Neural progenitor cell (in vitro differentiated cells): ENCODE measurements at places on chromosomes 2 and 18.

- no peak for DNase-seq
Measured at GRCh38 chr18:23737578-23737977, 48.3 kb downstream of the LAMA3 start.

- DNase-seq = peak; percentile 35
Measured at GRCh38 chr18:35588995-35589394, 7.5 kb downstream of the GALNT1 start.

DNA sequence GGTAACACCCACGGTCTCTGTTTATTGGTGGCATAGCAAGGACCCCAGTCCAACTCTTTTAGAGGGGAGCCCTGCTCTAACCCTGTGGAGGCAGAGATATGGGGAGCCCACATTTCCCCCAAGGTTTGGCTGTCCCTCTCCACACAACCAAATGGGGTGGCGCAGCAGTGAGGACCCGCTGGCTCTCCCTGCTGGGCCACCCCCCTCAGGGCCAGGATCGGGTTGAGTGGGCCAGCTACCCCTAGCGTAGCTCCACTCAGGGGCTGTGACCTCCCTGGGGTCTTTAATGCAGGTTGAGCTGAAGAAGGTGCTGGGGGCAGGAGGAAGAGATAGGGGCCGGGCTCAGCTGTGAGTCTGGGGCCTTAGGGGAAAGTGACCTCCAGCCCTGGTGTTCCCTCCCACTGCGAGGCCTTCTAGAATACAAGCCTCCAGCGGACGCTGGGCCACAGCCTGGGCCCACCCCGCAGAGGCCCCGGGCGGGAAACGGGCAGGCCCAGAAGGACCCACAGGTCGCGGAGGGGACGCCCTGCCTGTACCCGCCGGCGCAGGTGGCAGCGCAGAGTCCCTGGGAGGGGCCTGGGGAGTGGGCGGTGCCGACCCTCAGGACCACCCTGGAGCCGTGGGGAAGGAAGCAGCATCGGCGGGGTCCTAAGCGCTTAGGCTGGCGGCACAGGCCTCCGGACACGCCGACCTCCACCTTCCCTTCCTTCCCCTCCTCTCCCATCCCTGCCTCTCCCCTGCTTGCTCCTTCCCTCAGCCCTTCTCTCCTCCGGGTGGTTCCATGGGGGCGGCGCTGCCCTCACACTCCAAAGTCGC lies 9.6 kb downstream of the CROCC2 start:
- DNase-seq = peak; percentile 70

GRCh38 chr18:56988022-56988421 lies 158.9 kb upstream of the BOD1L2 start:
- DNase-seq = no peak

- DNase-seq = no peak
Measured at GRCh38 chr2:217652761-217653639, 349.8 kb downstream of the TNS1 start.

- no peak for DNase-seq
Measured at GRCh38 chr2:188993247-188993646, 19.1 kb downstream of the COL3A1 start.

GRCh38 chr18:62128157-62128556 lies 58.7 kb downstream of the PIGN start:
- DNase-seq = no peak

DNA sequence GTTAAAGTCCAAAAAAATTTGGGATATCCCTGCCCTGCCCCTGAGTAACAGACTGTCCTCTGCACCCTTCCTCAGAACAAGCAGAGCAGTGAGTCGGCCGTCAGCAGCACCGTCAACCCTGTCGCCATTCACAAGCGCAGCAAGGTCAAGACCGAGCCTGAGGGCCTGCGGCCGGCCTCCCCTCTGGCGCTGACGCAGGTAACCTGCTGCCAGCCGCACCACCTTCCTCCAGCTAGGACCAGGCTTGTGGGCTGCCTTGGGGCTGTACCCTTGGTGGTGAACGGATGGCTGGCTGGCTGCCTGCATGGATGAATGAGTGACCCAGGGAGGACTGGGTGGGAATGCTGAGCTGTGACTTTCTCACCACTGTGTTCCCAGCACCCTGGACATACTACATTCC lies 236.2 kb downstream of the GLI2 start:
- no peak for DNase-seq

DNA sequence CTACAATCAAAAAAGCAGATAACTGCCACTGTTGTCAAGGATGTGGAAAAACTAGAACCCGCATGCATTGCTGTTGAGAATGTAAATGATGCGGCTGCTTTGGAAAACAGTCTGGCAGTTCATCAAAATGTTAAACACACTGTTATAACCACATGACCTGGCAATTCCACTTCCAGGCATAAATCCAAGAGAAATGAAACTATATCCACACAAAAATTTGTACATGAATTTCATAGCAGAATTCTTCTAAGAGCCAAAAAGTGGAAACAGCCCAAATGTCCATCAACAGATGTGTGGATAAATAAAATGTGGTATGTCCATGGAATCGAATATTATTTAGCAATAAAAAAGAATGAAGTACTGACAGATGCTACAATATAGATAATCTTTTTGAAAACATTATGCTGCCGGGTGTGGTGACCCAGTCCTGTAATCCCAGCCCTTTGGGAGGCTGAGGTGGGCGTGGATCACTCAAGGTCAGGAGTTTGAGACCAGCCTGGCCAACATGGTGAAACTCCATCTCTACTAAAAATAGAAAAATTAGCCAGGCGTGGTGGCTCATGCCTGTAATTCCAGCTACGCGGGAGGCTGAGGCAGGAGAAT lies 32.0 kb downstream of the ERCC3 start:
- DNase-seq = no peak

GRCh38 chr2:69567157-69567908 lies 76.2 kb downstream of the AAK1 start:
- no peak for DNase-seq

- DNase-seq = no peak
Measured at GRCh38 chr2:200860092-200860795, 4.2 kb downstream of the CLK1 start.

DNA sequence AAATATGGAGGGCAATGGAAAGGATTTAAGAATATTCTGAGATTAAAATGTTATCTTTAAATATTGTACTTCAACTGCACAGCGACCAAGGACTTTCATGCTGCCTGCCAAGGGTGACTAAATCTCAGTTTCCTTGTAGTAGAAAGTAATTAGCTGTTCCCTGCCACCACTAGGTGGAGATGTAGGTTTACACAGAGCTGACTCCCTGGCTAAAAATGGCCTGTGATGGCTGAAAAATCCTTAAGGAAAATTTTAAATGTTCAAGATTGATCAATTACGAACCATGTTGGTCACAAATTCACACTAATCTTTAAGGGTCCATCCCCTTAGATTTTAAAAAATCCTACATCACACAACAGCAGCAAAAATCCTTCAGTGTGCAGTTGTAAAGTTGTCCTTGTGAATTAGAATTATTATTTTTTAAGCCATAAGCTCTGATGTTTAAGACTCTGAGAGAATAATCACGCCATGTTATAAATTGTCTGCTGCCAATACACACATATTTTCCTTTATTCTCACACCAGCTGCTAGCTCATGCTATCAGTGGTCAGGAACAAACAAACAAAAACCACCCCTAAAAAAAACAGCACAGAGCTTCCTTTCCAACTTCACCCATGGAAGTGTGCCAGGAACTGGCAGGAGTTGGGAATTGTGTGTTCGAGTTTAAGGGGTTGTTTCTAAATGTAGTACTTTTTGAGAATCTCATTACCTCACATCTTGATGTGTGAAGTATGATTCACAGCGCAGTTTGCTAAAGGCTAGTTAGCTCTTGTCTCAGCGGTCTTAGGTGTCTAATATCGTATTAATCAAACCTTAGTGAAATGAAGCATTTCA lies 399.8 kb downstream of the TMEM182 start:
- DNase-seq = peak; percentile 79

- no peak for DNase-seq
Measured at GRCh38 chr18:32730620-32731091, 42.2 kb downstream of the KLHL14 start.

DNA sequence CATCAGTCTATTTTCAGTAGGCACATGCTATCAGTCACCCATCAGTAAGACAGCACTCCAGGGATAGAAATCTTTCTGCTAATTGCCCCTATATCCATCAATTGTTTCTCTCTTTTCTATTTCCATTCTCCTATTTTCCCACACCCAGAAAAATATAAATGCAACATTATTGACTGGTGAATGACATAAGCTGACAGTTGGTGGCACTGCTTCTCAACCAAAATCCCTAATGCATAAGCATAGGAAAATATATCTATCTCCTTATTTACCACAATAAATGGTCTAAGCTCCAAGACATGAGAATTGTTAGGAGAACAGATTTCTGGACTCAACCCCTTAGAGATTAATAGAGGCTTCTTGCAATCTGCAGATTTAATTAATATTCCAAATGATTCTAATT lies 64.0 kb upstream of the REG3A start:
- DNase-seq = no peak

DNA sequence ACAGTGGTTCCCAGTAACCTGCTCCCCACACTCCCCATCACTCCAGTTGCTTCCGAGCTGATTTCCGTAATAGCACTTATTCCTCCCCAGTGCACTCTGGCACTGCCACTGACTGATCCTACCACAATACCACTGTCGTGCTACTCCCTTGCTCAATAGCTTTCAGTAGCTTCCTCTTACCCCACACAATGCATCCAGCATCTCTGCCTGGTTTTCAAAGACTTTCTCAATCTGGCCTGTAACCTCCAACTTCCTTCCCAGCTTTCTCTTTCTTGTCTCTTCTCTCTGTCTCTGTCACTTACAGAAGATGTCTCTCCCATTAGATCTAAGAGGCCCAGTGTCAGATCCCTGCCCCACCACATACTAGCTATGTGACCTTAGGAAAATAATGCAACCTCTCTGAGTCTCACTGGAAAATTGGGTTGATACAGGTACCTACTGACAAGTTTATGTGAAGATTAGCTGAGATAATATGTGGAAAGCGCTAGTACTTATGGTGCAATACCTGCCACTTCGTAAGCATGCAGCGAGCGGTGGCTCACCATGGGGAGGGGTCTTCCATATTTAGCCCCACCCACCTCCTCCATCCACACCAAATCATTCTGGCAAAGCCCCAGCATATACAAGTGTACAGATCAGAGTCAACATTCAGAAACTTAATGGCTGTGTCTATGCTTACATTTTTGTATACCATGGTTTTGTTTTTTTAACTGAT lies 36.7 kb downstream of the SFXN5 start:
- DNase-seq = no peak

GRCh38 chr2:221851531-221852045 lies 279.5 kb upstream of the EPHA4 start:
- no peak for DNase-seq

GRCh38 chr2:230326453-230327417 lies at the start of gene SP140L:
Gene SP140L, plus strand, starts transcription at chr2:230327193. Its CDS starts 77 bp downstream, at chr2:230327270.
- no peak for DNase-seq

DNA sequence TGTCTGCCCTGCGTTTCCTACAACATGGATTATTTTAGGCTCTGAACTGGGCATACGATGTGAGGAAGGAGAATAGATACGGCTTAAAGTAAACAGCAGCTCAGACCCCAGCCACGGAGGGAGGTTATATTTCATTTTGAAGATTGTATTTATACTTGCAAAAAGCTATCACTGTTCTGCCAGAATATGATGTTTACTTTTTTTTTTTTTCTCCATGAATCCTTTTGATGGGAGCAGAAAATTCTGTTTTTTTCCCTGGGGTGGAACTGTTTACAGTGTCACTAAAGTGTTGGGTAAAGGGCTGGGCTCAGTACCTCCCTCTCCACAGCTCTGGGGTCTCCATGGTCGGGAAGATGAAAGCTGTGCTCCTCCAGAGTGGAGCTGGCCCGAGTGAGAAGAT lies 13.1 kb downstream of the PCARE start:
- DNase-seq = no peak

GRCh38 chr2:171402906-171403580 lies 30.7 kb downstream of the METTL8 start:
- no peak for DNase-seq

DNA sequence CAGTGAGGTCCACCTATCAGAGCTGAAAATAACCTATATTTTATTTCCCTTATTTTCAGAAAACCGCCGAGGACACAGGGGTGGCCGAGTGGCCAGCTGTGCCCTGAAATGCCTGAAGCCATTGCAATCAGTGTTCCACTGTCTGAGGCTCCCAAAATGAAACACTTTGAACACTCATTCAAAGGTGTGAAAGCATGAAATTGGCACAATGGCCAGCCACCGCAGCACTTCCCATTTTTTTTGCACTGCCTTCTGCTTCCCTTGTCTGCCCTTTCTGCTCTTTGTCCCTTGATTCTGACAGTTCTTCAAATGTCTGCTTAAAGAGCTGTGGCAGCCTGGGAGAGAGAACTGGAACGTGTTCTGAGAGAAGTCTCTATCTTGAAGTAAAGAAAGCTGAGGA lies 1127.5 kb upstream of the CELF4 start:
- DNase-seq = no peak

- DNase-seq = no peak
Measured at GRCh38 chr18:45653090-45653489, 37.8 kb downstream of the SLC14A2 start.

- no peak for DNase-seq
Measured at GRCh38 chr2:33723329-33723728, 124.2 kb upstream of the FAM98A start.

- no peak for DNase-seq
Measured at GRCh38 chr2:32835148-32835547, 111.6 kb upstream of the LTBP1 start.

DNA sequence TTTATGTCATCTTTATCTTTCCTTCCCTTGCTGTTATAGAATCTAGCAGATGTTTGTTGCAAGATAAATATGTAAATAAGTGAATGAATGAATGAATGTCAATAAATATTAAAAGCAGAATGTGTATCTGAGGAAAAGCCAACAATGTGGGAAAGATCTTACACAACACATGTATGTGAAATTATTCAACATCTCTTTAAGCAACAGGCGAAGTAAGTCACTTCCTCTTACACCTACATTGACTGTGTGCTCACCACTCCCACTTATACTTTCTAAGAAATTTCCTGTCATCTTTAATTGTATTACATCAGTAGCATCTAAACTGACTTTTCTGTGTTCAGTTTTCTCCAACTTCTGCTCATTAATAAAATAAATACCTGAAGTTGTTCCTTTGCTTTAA lies 43.0 kb downstream of the RAD51AP2 start:
- DNase-seq = no peak

DNA sequence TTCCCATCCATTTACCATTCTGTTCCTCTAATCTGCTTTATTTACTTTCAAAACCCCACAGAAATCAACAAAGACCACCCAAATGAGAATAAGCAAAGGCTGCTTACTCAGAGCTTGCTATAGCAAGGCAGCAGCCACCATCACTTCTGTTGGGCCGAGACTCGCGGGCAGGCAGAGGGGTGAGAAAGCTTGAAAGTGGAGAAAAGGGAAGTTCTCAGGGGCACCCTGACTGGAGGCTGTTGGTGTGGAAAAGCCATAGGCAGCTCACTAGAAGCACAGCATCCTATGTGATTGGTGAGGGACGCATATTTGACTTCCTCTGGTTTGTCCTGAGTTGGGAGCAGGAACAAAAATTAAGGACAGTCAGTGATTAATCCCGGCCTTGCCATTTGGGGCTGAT lies 269.7 kb upstream of the THSD7B start:
- DNase-seq = no peak

GRCh38 chr2:20593072-20594034 lies 57.5 kb downstream of the HS1BP3 start:
- no peak for DNase-seq
